Brain pericyte (primary cell): ENCODE measurements at places on chromosomes 6 and 20.

DNA sequence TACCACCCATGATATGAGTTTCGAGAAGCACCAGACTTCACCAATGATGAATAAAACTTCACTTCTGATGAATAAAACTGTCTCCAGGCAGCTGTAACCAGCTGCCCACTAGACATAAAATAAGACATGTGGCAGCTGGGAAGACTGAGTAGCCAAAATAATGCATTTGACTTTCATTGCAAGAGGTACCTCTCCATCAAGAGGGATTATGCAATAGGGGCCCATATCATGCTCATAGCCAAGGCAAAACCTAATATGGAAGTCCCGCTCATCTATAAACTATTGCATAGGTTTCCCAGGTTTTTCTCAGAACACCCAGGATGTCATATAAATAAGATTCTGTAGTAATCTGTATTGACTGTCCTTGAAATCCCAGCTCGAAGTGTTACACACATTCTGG, 155.5 kb downstream of the SIM1 start:
- no peak for DNase-seq

DNA sequence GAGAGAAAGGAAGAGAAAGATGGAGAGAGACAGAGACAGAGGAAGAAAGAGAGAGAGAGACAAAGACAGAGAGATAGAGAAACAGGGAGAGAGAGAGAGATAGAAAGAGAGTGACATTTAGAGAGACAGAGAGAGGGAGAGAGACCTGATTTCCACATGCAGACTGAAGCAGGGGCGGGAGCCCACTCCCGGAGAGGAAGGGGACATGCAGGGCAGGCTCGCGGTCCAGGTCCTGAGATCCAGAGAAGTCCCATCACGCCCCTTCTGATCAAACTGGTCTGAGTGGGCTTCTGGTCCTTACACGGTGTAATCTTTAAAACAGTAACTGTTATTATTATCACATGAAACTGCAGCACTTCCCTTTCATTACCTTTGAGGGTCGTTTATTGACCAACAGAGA, 62.2 kb downstream of the PHACTR3 start:
- DNase-seq = no peak

DNA sequence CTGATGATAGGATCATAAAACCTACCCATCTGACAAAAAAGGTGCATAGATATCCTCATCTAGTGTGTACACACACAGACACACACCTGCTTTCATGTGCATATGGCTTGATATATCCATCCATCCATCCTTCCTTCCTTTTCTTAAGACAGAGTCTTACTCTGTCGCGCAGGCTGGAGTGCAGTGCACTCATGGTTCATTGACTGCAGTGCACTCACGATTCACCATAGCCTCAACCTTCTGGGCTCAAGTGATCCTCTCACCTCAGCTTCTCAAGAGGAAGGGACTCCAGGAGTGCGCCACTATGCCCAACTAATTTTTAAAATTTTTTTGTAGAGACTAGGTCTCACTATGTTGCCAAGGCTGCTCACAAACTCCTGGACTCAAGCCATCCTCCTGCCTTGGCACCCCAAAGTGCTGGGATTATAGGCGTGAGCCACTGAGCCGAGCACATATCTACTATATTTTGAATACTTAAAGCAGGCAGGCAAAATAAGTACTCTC, 27.1 kb downstream of the ADNP start:
- no peak for DNase-seq

DNA sequence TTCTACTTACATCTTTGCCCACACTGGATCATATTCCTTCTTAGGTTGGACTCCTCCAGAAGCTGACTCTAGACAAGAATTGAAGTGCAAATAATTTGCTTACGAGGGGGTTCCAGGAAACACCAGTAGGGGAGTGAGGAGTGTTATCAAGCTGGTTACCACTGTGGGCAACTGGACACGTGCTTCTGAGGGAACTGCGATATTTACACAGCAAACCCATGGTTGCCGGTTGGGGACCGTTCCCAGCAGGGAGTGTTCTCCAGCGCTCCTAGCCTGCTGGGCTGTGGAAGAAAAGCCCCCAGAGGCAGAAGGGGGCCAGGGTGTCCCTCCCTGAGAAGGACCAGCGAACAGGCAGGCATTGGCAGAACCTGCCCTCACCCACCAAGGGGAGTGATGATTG, 21.7 kb downstream of the MDFI start:
- DNase-seq = no peak

GRCh38 chr20:56422076-56422823, 10.2 kb downstream of the CASS4 start:
- peak; percentile 46 for DNase-seq
